ENCODE measurements at places on chromosomes 2 and 18.

DNA sequence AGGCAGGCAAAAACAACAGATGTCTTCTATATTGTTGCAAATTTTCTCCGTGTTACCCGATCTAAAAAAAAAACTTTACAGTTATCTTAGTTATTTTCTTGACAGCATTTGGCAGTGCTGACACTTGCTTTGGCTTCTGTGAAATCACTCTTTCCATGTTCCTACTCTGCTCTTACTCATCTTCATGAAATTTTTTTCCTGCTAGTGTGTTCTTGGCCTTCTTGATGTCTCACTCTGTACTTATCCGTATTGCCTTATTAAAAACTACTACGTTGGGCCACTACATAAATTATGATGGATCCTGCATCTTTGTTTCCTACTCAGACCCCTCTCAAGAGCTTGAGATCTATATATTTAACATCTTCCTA lies 134.4 kb downstream of the IKZF2 start:
- no peak for DNase-seq

- DNase-seq = no peak
Measured at GRCh38 chr2:161173541-161174194, 13.4 kb downstream of the TANK start.

DNA sequence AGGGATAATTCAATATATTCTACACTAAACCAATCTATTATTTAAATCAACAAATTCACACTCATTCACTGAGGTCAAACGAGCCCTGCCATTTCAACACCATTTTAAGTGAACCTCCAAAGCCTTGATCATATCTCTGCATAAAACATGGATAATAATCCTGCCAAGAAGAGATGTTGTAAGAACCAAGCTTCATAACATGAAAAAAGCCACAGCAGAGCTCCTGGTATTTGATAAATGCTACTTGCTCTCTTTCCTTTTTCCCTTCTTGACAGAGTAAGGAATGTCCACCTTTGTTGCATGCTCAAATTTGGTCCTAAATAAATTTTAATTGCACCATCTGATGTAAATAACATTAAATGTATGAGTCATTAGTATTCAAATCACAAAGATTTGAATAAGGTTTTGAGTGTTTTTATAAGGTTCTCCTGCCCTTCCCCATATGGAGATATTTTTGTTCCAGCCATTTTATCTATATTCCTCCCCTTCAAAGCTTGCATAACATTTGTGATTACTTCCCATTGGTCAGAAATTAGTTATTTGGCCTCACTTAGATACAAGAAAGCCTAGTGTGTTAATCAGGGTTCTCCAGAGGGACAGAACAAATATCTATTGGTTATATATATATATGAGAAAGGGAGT lies 318.8 kb downstream of the RND3 start:
- peak; percentile 33 for DNase-seq

GRCh38 chr2:63818271-63818670 lies 23.4 kb upstream of the UGP2 start:
- DNase-seq = no peak

- no peak for DNase-seq
Measured at GRCh38 chr2:132559921-132560320, 110.1 kb downstream of the LYPD1 start.

- no peak for DNase-seq
Measured at GRCh38 chr2:226337941-226338600, 461.5 kb downstream of the IRS1 start.

- no peak for DNase-seq
Measured at GRCh38 chr2:221034026-221034701, 537.9 kb downstream of the EPHA4 start.

DNA sequence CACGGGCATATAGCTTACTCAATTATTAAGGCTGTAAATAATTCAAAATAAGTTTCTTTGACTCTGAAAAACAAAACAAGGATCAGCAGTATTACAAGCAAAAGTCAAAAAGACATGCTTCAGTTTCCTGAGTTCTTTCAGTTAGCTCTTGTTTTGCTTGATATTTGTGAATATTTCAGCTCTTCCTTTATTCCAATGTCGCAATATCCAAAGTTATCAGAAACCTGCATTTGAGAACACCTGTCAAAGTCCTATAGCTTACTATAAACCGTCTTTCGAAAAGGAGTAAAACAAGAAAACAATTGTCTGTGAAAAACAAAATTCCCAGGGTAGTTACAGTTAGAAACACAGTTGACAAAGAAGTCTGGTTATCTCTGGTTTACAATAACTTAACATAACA lies 14.7 kb downstream of the CYP27A1 start:
- DNase-seq = no peak

DNA sequence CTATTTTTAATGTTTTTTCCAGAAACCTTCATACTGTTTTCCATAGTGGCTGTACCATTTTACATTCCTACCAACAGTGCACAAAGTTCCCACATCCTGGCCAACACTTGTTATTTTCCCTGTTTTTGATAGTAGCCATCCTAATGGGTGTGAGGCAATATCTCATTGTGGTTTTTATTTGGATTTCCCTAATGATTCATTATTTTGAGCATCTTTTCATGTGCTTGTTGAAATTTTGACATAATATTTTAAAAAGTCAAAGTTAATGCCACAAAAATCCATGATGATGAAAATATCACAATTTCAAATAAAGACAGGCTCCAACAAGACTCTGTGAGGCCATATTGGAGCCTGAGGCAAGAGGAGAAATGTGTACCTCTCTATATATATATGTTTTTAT lies 50.2 kb downstream of the VWA3B start:
- no peak for DNase-seq

- peak; percentile 36 for DNase-seq
Measured at GRCh38 chr2:37645362-37645761, 26.1 kb downstream of the CDC42EP3 start.

DNA sequence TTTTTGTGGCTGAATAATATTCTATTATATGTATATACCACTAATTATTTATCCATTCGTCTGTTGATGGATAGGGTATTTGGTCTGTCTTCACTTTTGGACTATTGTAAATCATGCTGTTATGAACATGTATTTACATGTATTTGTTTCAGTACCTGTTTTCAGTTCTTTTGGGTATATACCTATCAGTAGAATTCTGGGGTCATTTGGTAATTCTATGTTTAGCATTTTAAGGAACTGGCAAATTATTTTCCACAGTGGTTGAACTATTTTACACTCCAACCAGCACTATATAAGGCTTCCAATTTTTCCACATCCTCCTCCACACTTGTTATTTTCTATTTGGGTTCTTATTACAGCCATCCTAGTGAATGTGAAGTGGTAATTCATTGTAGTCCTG lies 12.4 kb upstream of the TANK start:
- no peak for DNase-seq

GRCh38 chr2:29336341-29337241 lies 221.4 kb downstream of the CLIP4 start:
- DNase-seq = no peak

- DNase-seq = no peak
Measured at GRCh38 chr18:63823516-63824219, 48.5 kb downstream of the SERPINB7 start.

DNA sequence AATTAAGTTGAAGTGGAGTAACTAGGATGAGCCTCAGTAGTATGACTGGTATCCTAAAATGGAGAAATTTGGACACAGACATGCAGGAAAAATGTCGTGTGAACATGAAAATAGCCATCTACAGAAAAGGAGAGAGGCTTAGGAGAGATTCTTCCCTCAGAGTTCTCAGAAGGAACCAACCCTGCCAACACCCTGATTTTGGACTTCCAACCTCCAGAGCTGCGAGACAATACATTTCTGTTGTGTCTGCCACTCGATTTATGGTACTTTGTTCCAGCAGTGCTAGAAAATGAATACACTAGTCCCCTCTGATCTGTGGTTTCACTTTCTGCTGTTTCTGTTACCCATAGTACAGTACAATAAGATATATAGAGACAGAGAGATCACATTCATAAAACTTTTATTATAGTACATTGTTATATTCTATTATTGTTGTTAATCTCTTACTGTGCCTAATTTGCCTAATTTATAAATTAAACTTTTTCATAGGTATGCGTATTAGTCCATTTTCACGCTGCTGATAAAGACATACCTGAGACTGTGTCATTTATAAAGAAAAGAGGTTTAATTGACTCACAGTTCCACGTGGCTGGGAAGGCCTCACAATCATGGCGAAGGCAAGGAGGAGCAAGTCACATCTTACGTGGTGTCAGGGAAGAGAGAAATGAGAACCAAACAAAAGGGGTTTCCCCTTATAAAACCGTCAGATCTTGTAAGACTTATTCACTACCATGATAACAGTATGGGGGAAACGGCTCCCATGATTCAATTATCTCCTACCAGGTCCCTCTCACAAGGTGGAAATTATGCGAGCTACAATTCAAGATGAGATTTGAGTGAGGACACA lies 41.3 kb downstream of the PLEKHA3 start:
- DNase-seq = no peak

GRCh38 chr2:111007757-111008688 lies 112.7 kb upstream of the BCL2L11 start:
- no peak for DNase-seq

- DNase-seq = no peak
Measured at GRCh38 chr2:101706121-101706818, 8.8 kb downstream of the MAP4K4 start.

DNA sequence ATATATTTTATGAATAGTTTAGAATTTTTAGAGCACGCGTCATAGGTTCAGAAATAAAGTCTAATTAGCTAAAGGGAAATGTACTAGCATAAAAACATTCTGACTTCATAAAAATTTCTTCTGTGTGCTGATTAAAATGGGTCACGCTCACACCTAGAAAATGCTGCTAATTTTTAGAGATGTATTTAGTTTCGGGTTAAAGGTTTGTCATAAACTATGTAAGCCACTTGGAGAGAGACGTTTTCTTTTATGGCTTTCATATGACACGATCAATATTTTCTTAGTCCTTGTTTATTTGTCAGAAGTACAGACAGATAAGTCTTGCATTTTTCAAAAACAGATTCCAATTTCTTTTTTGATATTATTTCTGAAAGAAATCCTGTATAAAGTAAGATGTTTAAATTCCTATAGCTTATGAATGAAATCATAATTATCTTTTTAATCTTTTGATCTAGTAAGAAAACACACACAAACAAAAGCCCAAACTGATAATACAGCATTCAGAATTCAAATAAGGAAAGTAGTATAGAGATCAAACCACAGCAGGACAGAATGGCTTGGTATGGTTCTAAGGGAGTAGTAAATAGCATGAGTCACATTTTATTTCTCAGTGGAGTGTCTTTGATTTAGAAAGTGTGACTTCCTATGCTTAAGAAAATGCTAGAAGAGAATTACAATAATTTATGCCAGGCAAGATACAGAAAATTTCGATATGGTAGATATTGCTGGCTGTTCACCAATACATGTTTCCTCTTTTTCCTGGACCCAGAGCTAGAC lies 236.6 kb downstream of the GPD2 start:
- DNase-seq = no peak

DNA sequence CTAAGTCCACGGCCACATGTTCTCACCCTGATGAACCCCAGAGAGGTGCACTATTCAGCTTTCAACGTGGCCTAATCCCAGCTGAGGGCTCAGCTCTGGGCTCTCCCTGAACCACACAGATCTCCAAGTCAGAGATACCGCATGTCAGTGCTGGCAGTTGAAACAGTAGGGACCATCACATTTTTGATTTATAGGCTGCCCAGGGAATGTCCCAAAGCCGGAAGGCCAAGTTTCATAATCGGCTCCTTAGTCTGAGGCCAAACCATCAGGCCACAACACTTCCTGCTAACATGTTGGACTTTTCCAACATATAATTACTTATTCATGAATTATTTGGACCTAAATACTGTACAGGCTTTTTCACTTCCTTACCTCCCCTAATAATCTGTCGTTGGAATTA lies 91.9 kb upstream of the KLHL29 start:
- DNase-seq = no peak

- DNase-seq = no peak
Measured at GRCh38 chr2:9844576-9844975, 1.3 kb downstream of the TAF1B start.

GRCh38 chr18:79200546-79201268 lies 131.5 kb downstream of the ATP9B start:
- DNase-seq = no peak

GRCh38 chr2:199659207-199659606 lies 191.8 kb downstream of the FTCDNL1 start:
- DNase-seq = peak; percentile 9

GRCh38 chr18:75923169-75923568 lies 495.7 kb upstream of the SMIM21 start:
- DNase-seq = peak; percentile 2

GRCh38 chr2:216860426-216861137 lies 718 bp upstream of the TNP1 start:
- DNase-seq = peak; percentile 13

DNA sequence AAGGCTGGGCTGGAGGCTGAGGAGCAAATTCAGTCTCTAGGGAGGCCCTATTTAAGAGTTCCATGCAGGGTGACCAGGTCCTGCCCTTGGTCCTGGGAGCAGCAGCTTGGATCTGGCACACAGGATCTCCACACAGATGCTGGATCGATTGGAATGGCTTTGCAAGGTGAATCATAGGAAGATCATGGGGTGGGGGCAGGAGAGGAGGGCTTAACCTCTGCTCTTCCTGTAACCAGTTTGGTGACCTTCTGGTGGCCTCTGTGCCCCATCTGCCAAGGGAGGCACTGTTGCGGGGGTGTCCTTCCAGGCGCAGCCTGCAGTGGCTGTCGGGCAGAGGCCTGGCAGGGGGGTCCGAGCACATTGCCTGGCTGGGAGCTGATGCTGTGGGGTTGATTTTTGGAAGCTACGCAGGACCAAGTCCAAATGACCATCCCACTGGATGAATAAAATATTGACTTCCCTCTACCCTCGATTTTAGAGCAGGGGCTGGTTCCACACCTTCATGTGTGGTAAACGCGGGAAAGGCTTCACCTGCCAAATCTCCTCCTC lies 79.7 kb downstream of the EDAR start:
- DNase-seq = no peak

DNA sequence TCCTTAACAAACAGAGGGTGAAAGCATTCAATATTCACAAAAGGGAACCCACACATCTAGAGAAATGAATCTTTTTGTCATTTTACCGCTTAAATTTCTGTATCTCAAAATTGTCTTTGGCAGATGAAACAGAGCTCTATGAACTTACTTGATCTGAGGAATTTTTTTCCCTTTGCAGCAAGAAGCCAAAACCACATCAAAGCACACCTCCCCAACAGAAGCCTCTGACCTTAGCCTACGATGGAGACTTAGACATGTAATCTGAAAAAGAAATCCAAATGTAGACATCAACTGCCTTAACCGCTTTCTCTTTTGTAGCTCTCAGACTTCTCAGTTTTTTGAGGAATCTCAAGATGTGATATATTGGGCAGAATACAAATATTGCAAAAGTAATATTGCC lies 287.9 kb upstream of the HNMT start:
- DNase-seq = no peak
